ENCODE measurements at places on chromosomes 1 and 21.

DNA sequence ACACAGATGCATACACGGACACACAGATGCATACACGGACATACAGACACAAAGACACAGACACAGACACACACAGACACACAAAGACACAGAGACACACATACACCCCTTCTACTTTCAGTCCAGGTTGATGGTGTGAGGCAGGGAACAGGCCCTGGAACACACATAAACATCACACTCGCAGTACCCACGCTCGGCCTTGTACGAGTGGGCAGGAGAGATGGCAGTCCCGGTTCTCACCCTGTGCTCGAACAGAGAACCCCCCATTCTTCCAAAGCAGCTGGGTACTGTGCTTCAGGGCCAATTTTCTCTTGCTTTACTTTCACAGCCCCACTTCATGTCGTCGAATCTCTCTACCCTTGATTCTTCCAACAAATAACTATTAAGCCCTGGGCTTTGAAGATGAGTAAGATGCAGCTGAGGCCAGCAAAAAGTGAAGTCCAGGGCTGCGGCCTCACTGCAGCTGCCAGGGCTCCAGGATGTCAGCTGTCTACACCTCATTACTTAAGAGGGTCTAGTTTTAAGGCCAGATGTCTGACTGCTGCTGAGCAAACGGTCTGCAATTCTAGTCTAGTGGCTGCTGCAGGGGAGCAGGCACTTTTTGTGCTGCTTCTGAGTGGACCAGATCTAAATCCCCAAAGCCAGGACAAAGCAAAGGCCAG lies 90.1 kb downstream of the PGBD5 start:
- DNase-seq = no peak

DNA sequence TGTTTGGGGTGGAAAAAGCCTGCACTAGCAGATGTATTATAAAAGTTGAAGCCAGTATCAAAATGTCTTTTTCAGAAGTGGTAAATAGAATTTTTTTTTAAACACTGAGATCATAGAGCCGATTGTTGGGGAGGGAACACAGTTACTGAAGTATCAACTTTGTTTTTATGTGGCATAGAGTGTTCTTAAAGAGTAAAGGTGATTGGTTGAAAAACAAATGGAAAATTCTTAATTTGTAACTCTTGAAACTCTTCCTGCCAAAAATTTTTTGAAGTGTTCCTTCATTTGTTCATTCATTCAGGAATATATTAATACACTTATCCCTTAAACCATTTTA lies 83.3 kb downstream of the DISP1 start:
- no peak for DNase-seq

GRCh38 chr1:101188331-101188730 lies 48.5 kb upstream of the S1PR1 start:
- no peak for DNase-seq

GRCh38 chr1:109654519-109654918 lies 1.4 kb upstream of the GSTM4 start:
- DNase-seq = no peak

DNA sequence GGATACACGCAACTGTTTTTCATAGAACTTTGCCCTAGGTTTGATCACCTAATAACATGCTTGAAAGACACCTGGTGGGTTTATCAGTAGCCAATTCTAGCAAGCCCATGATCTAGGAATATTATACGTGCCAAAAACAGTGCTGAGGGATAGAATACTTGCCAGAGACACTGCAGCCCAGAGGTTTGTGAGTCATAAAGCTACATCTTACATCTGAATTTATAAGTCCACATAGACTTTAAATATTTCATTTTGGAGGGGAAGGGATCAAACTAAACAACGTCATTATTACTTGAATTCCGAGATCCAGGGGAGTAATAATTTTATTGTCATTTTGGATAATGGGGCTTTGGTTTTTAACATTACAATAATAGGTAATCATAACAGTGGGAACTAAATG lies 31.7 kb downstream of the RGL1 start:
- DNase-seq = no peak

- DNase-seq = no peak
Observed at GRCh38 chr1:4614371-4615137, 39.9 kb upstream of the AJAP1 start.

DNA sequence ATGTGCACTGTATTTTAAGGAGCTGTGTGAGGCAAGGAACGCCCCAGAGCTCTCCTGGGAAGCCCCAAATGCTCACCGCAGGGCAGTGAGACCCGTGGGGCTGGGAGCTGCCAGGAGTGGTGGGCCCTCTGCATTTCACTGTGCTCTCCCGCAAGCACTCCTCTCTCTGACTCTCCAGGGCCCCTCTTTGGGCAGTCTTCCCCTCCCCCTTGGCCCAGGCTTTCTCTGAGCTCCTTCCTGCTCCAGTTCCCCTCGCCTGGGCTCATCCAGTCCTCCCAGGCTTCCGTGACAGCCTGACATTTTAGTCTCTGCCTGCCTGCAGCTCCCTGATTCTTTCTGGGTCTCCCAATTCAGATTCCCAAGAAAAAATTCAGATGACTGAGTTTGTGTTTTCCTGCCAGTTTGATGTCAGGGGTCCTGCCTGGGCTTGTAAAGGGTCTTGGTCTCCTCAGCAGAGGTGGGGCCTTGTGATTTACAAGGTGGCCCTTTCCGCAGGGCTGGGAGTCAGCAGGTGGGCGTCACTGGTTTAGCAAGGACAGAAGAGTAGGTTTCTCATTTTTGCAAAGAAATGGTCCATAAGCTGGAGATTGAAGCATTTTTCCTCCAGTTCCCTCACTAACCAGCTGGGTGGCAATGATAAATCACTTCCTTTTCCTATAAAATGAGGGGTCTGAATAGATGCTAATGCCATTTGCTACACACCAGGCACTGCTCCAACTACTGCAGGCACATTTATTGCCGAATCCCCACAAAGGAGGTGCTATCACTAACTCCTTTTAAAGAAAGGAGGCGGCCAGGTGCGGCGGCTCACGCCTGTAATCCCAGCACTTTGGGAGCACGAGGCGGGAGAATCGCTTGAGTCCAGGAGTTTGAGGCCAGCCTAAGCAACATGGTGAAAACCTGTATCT lies 1.9 kb upstream of the CA6 start:
- no peak for DNase-seq

DNA sequence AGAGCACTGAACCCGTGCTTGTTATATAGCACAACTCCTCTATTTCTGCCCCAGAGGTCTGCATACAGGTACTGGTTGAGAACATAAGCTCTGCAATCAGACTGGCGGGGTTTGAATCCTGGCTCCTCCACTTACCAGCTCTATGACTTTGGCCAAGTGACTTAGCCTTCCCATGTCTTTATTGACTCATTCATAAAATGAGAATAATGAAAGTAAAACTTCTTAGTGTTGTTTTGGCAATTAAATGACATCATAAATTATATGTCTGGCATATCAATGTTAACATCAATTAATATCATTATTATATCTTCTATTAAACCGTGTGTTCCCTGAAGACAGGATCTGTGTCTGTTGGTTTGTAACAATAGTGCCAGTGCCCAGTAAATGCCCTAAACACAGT lies 4.3 kb downstream of the INKA2 start:
- no peak for DNase-seq

DNA sequence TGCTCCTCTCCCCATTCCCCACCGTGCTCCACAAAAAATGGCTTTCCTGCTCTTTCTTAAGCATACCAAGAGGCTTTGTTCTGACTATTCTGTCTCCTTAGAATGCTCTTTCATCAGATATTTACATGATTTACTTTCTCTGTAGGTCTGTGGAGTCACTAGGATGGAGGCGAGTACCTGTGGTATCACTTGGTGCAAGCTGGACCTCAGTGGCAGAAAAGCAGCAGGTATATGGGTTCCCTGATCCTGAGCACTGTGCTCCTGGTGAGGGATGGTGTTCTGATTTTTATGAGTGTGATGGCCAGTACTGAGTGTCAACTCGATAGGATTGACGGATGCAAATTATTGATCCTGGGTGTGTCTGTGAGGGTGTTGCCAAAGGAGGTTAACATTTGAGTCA lies 10.0 kb downstream of the C1orf87 start:
- DNase-seq = no peak

DNA sequence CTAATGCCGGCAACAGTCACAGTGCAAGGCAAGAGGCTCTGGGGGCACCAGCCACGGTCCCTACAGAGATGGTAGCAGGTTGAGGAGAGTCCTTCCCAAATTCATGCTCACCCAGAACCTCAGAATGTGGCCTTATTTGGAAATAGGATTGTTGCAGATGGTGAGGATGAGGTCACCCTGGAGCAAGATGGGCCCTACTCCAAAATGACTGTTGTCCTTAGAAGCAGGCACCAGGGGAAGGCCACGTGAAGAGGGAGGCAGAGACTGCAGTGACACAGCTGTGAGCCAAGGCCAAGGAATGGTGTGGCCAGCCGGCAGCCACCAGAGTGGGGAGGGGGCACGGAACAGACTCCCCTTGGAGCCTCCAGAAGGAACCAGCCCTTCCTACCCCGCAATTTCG lies 70.8 kb upstream of the CLDN14 start:
- DNase-seq = no peak

- no peak for DNase-seq
Observed at GRCh38 chr1:220144051-220144450, 50.1 kb downstream of the IARS2 start.

DNA sequence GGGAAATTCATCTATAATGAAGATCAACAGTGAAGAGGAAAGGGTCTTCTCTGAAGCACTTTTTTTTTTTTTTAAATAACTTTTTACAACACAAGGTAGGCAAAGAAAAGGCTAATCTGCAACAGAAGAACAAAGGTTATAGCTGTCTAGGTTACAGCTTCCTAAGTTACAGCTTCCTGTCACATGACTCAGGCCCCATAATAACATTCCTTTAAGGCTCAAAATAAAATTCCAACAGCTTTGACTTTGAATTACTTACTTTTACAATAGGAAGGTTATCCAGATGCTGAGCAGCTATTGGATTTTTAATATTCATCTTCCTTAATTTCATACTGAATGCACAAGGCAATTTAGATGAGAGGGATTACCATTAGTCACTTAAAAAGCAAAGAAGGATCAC lies 40.4 kb upstream of the TMEM61 start:
- DNase-seq = no peak
